Fibroblast of the aortic adventitia (primary cell): ENCODE measurements at places on chromosomes 3 and 15.

- DNase-seq, result no peak
Observed at GRCh38 chr3:46440531-46441294, 24.0 kb downstream of the LTF start.

DNA sequence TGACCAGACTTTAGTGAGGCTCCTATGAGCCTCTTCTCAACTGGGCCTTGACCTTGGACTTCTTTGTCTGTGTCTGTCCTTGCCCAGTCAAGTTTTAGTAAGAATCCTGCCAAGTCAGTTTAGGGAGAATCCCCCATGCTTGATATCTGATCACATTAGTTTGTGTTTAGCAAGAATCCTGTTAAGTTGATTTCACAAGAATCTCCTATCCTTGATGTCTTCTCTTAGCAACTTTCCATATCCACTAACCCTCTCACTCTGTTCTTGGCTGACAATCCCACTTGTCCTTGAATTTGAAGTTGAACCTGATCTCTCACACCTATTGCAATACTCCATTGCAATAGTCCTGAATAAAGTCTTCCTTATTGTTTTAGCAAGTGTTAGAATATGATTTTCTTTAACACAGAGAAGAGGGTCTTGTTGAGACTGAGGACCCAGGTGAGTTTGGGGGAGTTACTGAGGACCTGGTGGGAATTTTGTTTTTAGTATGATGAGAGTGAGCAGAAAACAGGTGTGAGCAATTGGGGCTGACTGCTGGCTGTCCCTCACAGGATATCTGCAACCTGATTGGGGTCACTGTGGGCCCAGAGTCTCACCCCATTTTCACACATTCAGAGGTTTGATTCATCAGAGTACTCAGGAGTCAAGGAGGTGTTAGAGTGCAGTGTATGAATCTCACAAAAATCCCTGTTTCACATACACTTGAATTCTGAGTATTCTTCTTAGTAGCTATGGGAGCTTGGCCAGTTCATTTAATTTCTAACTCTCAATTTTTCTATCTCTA lies 39.9 kb upstream of the TNFAIP8L3 start:
- DNase-seq, result no peak

- no peak for DNase-seq
Observed at GRCh38 chr3:182913889-182914288, 66.4 kb downstream of the DCUN1D1 start.

DNA sequence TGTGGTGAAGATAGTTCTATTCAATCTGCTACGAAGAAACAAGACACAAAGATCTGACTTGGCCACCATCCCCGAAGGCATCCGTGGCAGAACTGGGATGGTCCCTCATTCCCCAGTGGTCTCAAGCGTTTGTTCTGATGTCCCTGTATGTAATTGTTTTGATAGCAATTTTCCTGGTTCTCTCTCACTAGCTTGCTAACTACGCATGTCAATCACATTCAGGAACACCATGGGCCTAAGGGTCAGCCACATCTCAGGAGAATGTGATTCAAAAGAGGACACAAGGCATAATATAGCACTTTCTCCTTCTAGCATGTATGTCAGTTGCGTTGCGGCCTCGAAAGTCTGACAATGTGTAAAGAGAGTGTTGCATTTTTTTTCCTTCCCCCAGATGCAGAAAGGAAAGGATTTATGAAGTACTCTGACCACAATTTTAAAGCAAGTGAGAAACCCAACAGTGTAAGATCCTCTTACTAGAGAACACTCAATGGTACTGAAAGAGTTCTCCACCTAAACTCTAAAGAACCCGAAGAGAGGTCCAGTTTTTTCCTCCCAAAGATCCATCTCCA lies 32.0 kb upstream of the TCF12 start:
- no peak for DNase-seq

GRCh38 chr15:100588638-100589242 lies 13.2 kb downstream of the LINS1 start:
- DNase-seq, result peak; percentile 5

- DNase-seq, result peak; percentile 5
Observed at GRCh38 chr3:1117843-1118473, 25.1 kb downstream of the CNTN6 start.

GRCh38 chr3:169227911-169228310 lies 435.6 kb downstream of the MECOM start:
- DNase-seq, result peak; percentile 94

DNA sequence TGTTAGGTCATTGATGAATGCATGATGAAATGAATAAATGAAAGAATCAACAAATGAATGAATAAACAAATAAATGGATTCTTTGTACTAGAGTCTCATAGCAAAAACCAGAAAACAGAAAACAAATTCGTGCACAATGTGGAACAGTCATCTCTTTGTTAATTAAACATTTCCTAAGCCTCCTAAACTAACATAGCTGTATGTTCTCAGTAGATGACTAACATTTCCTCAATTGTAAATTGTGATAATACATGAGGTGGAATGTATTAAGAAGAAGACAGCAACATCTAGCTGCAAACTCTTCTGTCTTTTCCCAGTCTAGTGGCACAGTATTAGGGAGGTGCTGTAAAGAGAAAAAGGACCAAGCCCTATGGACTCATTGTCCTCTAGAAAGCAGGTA lies 1021.0 kb downstream of the MCTP2 start:
- no peak for DNase-seq

DNA sequence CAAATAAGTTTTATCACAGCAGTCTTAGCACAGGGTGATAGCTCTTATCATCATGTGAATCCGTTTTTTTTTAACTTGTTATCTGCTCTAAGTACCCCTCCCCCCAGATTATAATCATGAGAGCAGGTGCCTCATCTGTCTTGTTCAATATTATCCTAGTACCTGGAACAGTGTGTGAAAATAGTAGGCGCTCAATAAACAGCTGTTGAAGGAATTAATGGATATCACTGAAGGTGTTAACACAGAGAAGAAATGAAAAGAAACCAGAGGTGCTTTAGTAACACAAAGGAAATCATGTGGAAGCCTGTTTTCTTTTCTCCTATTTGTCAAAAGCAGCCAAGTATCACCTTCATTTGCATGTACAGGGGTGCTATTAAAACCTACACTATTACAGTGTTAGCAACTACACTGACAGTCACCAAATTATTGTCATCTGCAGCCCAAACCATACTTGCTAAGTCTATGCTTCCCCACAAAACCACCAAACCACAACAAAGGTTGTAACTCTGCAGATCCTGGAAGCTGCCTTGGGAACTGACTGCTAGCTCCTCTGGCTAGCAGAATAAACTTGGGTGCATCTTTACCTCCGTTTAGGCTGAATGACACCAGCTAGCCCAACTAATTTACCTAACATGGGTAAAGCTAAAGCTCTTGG lies 2.9 kb downstream of the XPC start:
- peak; percentile 30 for DNase-seq

- DNase-seq, result peak; percentile 91
Observed at GRCh38 chr3:56702490-56703315, 19.6 kb upstream of the TASOR start.

- no peak for DNase-seq
Observed at GRCh38 chr3:194702545-194702944, 16.9 kb downstream of the FAM43A start.

GRCh38 chr3:116423374-116423773 lies 21.9 kb downstream of the LSAMP start:
- DNase-seq, result no peak
